ENCODE measurements at places on chromosomes 3 and 15.

DNA sequence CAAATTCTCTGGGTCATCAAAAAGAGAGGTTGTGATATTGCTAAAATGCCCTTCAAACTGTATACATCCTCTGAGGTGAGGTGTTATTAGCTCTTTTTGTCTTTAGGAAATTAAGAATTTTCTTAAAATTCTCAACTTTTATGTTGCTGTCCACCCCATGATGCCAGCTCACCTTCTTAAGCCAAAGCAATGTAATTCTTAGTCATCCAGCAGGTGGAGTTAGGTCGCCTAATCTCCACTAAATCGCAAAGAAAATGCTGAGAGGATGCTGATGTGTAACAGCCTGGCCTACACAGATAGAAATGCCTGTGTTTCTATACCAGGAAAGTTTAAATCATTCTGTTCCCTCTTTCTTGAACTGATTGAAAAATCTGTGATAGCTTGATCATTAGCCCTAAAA, 770.2 kb upstream of the ALCAM start:
- no peak for DNase-seq

DNA sequence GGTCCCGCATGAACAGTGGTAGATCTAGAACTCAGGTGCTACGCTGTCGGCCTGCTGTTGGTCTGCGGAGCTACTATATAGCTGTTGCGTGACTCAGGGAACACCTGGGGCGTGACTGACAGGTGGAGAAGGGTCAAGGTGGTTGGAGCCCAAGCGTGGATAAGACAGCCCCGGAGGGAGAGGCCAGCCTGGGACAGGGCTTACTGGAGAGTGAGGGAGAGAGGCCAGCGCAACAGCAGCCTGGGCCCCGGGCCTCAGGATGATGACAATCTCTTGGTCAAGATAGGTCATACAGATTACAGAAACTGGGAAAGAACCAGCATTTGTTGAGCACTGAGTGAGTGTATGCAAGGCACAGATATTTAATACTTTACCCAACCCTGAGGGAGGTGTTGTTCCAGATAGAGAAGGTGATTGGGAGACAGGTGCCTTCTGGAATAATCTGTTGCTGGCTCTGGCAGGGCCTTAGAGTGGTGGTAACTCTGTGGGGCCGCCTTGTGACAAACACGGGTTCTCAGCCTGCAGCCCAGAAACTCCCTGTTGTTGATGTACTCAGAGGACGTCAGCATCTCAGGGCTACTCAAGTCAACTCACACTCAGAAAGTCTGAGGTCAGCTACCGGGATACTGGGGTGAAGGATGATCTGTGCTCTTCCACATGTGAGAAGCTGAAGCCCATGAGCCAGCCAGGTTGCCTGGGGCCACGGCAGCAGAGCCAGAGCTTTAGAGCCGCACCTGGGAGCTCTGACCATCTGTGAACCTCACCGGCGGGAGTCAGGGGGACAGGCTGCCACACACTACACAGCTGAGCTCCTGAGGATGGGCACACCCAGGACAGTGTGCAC, 265.4 kb upstream of the HES1 start:
- DNase-seq, result no peak

GRCh38 chr3:196193133-196193735, 18.0 kb downstream of the ZDHHC19 start:
- no peak for DNase-seq

DNA sequence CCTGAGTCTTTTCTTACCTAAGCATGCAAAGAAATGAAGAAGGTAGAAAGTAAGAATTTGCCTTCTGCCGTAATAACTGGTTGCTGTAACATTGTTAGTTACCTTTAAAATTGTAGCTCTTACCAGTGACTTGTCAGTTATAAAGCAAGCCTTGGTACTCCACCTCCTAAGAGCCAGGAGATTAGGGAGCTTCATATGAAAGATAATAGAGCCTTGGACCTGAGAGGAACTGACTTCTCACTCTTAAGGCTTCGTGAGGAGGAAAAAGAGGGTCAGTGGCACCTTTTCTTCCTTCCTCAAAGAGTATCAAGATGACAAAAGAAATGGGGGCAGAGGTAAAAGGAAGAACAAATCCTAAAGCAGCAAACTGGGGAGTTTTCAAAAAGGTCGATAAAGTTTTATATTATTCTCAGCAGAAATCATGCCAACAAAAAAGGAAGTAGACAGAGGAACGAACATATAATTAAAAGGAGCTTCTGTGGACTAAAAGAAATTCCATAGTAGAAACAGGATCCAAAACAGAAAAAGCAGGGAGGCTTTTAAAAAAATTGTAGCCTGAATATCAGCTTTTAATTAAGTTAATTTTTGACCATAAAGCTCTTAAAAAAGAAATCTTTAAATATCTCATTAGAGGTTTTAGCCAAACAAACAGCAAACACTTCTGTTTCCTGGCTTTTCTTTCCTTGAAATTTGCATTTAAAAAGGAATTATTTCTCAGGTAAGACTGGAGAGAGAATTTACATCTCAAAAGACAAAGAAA, 847.1 kb upstream of the ALCAM start:
- DNase-seq, result no peak

- DNase-seq, result no peak
Measured at GRCh38 chr3:13069495-13069894, 3.7 kb downstream of the IQSEC1 start.

GRCh38 chr3:183907911-183908331, 23.2 kb upstream of the PARL start:
- no peak for DNase-seq

- DNase-seq, result no peak
Measured at GRCh38 chr15:31465083-31465955, 138.7 kb downstream of the KLF13 start.

- DNase-seq, result no peak
Measured at GRCh38 chr15:85642693-85643066, 152.0 kb downstream of the KLHL25 start.

- no peak for DNase-seq
Measured at GRCh38 chr15:60096157-60096556, 92.0 kb downstream of the FOXB1 start.

DNA sequence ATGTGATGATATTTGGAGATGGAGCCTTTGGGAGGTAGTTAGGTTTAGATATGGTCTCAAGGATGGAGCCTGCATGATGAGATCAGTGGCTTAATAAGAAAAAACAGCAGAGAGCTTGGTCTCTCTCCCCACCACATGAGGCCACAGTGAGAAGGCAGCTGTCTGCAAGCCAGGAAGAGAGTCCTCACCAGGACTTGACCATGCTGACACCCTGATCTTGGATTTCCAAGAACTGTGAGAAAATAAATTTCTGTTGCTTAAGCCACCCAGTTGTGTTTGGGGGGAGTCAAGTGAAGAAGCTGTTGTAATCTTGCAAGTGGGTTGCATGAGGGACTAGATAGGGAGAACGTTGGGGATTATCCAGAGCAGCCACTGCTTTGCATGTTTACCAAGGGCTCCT, 62.3 kb upstream of the TNFAIP8L3 start:
- no peak for DNase-seq

- DNase-seq, result no peak
Measured at GRCh38 chr3:193040836-193041672, 123.4 kb upstream of the MB21D2 start.

DNA sequence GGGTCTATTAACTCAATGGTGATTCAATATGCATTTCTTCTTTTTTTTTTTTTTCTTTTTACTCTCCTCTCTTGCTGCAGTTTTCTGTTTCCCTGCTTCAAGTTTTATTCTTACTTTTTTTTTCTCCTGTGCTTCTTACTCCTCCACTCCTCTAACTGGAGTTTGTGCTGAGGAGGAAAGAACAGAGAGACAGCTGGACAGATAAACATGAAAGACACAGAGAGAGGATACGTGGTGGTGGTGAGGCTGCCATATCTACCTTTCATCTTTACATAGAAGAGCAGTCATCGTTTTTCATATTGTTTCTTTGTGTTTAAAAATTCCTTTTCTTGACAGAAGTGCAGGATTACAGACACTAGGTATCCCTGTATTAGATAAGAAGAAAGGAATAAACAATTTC, 262.8 kb downstream of the OTOL1 start:
- DNase-seq, result no peak

DNA sequence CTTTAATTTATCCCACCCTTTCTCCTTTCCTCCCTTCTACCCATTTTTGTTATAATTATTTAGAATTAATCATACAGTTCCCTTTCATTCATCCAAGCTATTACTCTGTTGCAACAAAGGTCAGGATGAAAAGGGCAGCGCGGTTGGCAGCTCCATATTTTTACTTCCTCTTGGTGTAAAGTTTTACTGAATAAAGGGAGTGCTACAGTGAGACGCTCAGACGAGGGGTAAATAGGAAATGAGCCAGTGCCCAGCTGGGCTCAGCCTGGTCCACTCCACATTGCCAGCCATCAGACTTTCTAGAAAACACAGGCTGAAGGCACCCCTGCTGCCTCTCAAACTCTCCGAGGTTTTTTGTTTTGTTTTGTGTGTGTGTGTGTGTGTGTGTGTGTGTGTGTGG, 21.9 kb upstream of the ZBTB38 start:
- no peak for DNase-seq

All from stimulated activated CD4-positive, alpha-beta T cell treated with anti-CD3 and anti-CD28 coated beads, Interleukin-15, amount 100 ng/mL, for 1 hour (primary cell).